ENCODE measurements at places on chromosomes 2 and 18.

DNA sequence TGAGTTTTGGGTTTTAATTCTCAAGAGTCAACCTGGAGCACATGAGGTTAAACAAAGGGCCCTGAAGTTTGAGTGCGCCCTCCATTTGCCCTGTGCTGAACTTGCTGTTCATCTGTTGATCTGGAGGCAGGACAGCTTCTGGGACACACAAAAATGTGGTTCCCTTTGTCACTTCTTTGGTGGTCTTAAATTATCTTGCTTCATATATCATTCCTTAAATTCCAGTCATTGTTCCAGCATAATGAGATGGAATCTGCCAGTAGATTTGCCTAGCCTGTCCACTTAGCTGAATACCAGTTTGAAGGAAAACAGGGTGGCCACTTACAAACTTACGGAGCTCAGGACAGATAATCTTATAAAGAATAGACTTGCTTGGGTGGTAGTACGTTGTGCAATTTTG is 916 bp downstream of the CETN1 start:
- no peak for DNase-seq

- DNase-seq: no peak
Observed at GRCh38 chr18:69715191-69715795, 232.4 kb downstream of the CD226 start.

- DNase-seq: no peak
Observed at GRCh38 chr2:27832396-27832795, 57.8 kb downstream of the RBKS start.

DNA sequence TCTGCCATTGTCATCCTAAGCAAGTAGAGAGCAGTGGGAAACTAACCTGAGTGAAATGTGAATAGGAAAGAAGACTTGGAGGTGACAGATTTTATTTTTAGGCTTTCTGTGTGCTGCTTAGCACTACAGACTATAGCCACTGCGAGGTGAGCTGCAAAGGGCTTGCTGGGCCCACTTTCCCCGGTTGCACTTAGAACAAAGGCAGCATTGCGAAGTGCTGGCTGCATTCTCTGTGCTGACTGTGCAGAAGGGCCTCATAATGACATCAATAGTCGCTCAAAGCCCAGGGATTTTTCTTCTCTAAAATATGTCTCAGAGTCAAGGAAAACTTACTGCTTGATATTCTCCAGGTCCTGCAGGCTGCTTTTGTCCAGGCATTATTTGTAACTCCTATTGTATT is 592.1 kb downstream of the TDRD15 start:
- no peak for DNase-seq
